ENCODE measurements at places on chromosomes 6 and 20. TPM values are rescaled to one million over a fixed set of nuclear protein-coding genes. Genes with fewer than 3 reads are reported as not detected.

GRCh38 chr6:3314621-3315467, 56.1 kb downstream of the PSMG4 start:
- no peak for DNase-seq

DNA sequence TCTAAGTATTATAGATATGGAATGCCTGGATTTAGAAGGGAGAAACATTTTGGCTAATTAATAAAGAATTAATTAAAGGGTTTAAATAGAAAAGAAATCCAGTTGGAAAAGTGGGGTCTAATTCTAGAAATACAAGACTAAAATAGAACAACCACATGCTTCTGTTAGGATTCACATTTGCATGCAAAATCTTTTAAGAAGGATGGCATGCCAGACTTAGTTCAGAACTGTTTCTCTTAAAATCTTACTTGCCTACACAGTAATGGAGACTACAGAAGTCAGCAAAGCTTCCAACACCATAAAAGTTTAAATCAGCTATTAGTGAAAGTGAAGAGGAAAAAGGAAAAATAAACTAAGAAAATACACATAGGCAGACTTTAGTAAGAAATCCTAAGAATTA, 32.7 kb upstream of the KATNA1 start:
- no peak for DNase-seq

GRCh38 chr20:31685853-31686643, 36.6 kb downstream of the BCL2L1 start:
- DNase-seq: no peak

ADGB gene
- total RNA-seq: not detected

TRIM39 gene
- total RNA-seq: 13.1 TPM
